ENCODE measurements at places on chromosomes 2 and 18.

GRCh38 chr2:156437272-156437930 lies 1.2 kb downstream of the GPD2 start:
- DNase-seq: no peak

- no peak for DNase-seq
Measured at GRCh38 chr2:42218712-42219111, 49.6 kb downstream of the EML4 start.

DNA sequence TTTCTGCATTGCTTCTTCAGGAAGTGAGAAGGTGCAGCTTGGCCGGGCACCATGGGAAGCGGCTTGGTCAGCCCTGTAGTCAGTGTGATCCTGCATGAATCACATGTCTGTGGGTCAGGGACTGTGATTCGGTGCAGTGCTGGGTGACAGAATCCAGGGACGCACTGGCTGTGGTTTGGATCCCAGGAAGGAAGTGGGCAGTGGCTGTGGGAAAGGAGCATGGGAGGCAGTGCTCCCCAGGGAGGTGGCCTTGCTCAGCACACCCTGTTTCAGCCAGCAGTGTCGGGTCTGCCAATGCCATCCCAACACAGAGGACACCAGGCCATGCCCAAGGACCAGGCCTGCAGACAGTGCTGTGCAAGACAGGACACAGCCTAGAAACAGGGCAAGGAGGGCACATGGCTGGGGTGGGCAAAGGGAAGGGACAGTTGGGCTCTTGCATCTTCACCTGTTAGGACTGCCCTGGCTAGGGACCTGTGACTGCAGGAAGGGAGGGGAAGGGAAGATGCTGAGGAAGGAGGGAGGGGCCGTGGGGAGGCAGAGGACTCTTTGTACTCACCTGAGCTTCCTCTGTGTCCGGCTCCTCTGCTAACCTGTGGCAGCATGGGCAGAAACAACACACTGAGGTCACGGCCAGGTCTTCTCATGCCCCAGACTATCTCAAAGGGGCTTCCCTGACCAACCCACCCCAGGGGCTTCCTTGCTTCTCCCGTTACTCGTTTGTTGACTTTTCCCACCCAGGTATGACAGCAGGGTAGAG lies 37.2 kb upstream of the DNMT3A start:
- DNase-seq: peak; percentile 8

DNA sequence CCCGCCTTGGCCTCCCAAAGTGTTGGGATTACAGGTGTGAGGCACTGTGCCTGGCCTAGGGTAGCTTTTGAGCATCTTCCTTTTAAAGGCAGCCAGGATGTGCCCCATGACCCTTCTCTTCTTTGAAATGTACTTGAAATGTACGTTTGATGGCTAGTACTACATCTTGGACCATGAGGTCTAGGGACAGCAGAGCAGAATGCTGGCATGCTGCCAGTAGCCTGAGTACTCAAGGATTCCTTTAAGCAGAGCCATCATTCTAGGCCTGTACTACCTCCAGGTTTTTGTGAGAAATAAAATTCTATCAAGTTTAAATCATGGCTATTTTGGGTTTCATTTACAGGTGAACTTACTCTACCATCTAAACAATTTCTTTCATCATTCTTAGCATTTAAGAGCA lies 2.9 kb upstream of the EML6 start:
- no peak for DNase-seq

GRCh38 chr18:13223311-13224143 lies 5.0 kb downstream of the LDLRAD4 start:
- DNase-seq: no peak

DNA sequence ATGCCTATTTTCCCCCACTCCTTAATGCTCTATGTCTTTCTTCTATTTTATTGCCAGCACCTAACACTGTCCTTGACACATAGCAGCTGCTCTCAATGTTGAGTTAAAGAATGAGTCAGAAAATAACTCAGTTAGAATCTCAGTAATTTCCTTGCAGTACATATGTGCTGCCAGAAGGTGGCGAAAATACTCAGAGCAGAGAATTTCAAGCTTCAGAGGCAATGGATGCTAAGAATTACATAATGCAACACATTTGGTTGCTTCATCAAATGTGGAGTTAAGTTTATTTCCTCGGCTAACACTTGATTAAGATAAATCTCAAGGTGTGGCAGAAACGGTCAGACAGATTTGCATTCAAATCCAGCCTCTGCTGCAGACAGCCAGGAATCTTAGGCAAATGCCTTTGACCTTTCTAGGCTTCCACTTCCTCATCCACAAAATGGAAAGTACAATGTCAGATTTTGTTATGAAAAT lies 105.6 kb downstream of the VSNL1 start:
- DNase-seq: peak; percentile 40

DNA sequence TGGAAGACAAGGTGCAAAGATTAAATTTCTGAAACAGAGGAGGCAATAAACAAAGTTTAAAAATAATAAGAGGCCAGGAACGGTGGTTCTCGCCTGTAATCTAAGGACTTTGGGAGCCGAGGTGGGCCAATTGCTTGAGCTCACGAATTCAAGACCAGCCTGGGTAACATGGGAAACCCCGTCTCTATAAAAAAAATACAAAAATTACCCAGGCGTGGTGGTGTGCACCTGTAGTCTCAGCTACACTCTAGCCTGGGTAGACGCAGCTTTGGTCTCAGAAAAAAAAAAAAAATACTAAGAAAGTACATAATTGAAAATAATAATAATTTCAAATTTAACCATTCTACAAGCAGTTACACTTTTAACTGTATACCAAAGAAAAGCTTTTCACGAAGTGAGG lies 744.6 kb upstream of the POU3F3 start:
- no peak for DNase-seq

- DNase-seq: peak; percentile 82
Measured at GRCh38 chr2:231482806-231483391, 18.6 kb upstream of the NCL start.

DNA sequence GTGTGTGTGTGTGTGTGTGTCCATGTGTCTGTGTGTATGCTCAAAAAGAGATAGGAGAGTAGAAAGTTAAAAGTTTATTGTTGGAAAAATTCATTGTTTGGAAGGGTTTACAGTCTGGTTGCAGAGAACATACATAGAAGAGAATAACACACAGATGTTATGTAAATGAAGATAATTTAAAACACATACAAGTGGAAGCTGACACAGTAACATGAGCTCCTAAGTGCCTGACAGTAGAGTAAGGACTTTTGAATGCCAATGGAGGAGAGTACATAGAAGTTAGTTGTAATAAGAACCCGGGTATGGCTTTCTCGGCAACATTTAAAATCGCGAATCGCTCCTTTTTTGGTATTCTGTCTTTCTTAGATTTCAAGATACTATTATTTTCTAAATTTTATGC lies 137.0 kb upstream of the FANCL start:
- DNase-seq: no peak

GRCh38 chr2:43388371-43388770 lies 162.0 kb upstream of the ZFP36L2 start:
- DNase-seq: no peak

DNA sequence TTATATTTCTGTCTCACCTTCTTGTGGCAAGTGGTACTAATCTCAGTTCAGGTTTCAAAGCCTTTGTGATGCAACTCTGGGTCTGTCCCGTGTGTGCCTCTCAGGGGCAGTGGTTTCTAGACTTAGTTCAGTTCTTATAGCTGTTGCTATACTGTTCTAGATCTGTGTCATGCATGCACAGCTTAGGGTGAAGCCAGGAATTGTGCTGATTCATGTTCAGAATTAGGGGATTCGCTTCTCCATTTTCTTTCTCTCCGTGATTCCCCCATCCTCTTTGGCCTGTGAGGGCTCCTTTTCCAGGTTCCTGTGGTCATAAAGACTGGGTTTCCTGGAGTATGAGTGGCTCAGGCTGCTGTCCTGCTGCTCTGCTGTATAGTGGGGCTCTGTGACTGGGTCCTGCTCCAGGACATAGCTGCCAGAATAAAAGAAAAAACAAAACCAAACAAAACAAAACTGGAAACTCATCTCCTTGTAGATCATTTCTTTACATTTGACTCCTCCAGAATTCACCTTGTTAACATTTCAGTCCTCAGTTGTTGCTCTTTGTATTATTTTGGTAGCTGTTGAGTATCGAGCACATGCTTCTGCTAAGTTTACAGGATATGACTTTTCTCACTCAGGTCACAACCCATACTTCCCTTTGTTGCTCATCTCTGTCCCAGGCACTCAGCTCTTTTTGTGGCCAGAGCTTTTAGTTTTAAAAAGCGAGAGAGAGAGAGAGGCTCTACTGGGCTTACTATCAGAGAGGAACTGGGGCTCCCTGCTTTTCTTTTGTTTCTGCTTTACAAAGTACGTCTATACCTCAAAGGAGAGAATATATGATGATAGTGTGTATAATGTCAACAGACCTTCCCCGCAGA lies 34.2 kb downstream of the CERS6 start:
- DNase-seq: no peak

DNA sequence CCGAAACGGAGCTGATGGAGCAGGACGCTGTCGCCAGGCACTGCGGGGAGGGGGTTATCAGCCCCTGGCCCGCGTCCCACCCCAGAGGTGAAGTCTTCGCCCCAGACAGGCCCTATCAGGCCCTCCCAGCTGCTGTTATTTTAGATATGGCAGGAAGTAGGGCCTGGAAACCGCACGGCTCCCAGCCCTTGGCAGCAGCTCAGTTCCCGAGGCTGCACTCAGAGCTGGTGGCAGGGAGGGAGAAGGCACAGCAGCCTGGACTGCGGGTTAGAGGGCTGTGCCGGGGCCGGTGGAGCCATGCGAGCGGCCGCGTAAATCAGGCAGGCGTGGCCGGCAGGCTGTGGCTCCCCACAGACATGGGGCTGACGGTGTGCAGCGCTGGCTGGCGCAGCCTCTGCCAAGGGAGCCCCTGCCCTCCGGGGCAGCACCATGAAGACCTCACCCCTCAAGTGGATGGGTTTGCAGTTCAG lies 111.4 kb downstream of the NFATC1 start:
- peak; percentile 23 for DNase-seq

GRCh38 chr2:218129458-218130135 lies 3.8 kb downstream of the CXCR2 start:
- DNase-seq: no peak

- no peak for DNase-seq
Measured at GRCh38 chr18:43574974-43575373, 297.7 kb upstream of the SYT4 start.

DNA sequence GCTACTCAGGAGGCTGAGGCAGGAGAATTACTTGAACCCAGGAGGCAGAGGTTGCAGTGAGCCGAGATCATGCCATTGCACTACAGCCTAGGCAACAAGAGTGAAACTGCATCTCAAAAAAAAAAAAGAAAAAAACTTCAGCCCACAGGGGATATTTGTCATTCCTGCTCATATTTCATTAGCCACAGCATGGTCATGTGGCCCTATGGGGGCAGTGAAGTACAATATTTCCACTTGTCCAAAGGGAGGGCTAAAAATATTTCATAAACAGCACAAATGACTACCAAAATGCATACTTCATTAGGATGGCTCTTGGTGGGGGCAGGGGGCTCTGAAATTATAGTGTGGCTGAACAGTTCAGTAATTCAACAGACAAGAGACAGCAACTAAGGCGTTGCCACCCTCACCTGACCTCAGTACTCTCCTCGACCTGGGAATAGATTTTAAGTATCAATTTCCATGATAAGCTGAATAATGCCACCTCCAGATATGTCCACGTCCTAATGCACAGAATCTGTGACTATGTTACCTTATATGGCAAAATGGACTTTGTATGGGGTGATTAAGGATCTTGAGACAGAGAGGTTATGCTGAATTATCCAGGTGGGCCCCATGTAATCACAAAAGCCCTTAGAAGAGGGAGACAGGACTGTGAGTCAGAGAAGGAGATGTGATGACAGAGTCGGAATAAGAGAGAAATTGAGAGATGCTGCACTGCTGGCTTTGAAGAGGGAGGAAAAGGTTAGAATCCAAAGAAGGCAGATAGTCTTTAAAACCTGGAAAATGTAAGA lies 158.2 kb upstream of the CRIM1 start:
- no peak for DNase-seq

GRCh38 chr18:14768241-14768640 lies 20.3 kb downstream of the ANKRD30B start:
- no peak for DNase-seq

DNA sequence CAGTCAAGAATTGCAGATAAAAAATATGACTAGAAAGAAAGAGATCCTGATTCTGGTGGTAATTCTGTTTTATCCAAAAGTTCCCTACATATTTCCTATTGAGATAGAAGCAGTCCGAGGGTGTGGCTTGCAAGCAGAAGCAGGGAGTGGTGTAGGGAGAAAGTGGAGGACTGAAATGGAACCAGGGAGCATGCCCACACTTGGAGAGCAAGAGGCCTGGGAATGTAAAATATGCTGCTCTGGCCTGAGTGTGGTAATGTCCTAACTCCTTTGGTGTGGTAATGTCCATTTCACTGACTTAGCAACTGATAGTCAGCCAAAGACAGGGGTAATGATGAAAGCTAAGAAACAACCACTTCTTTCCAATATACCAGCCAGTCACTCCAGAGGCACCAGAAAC lies 30.1 kb upstream of the FMNL2 start:
- no peak for DNase-seq

GRCh38 chr2:101223814-101224231 lies 28.9 kb upstream of the CNOT11 start:
- DNase-seq: no peak

GRCh38 chr2:190789074-190790004 lies 91.3 kb upstream of the GLS start:
- no peak for DNase-seq

DNA sequence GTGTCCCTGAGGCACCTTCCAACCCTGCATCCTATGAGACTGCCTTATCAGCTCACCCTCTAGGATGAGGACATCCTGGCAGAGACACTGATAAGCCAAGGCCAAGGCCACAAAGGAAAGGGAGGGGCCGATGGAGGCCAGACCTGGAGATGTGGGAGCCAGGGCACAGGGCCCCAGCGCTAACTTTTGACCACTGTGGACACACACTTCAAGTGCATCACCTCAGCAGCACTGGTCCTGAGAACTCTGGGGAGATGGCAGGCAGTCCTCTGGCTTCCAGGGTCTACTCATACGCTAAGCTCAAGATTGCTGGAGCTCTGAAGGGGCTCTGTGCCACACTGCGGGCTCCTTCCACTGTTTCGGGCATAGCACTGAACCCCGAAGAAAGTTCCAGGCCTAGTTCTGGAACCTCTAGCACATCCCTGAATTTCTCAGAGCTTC lies 100.2 kb upstream of the ID2 start:
- DNase-seq: no peak

DNA sequence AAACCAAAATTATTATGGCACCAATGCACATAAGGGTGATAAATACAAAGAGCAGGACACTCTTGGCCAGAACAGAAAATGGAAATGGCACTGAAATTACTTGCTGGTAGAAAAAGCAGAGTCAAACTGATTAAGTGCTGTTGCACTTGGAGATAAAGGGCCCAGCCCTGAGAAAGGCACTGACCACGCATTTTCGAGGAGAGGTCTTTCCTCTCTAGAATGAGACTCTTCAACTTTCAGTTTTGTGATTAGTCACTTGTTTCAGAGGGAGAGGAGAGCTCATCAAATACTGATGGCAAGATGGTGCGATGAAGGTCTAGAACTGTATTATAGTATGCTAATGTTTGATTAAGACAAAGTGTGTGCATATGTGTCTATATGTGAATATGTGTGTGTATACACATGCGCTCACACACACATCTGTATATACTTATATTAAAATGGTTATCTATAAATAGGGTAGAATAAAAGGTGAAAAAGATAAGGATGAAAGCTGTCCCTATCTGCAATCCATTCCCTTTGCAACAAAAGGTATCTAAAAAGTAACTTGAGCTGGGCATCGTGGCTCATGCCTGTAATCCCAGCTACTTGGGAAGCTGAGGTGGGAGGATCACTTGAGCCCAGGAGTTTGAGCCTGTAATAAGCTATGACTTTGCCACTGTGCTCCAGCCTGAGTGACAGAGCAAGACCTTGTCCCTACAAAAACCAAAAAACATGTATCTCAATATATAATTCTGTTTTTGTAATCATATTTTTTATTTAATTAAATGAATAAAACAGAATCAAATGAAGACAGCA lies 48.8 kb upstream of the ZDBF2 start:
- no peak for DNase-seq

- no peak for DNase-seq
Measured at GRCh38 chr18:33836564-33836963, 258.5 kb downstream of the ASXL3 start.

All from WTC11 (cell line).